RKO (cell line): ENCODE measurements at places on chromosomes 2 and 18.

GRCh38 chr2:64652231-64653108 lies 1.2 kb downstream of the SERTAD2 start:
- peak; percentile 61 for DNase-seq

DNA sequence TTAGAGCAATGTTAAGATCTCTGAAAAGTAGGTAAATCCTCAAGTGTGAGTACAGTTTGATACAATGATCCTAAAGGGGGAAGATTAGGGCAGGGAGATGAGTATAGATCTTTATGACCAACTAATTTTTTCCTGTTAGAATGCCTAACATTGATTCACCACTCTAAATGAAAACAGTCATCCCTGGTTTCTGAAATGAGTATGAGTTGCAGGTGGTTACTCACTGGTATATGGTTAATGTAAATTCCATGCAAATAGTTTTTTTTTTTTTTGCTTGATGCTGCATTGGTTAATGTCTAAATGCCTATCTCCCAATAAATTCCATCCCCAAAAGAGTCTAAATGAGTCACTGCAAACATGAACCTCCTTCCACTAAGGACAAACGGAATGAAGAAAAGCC lies 55.0 kb upstream of the SERPINB2 start:
- peak; percentile 28 for DNase-seq

DNA sequence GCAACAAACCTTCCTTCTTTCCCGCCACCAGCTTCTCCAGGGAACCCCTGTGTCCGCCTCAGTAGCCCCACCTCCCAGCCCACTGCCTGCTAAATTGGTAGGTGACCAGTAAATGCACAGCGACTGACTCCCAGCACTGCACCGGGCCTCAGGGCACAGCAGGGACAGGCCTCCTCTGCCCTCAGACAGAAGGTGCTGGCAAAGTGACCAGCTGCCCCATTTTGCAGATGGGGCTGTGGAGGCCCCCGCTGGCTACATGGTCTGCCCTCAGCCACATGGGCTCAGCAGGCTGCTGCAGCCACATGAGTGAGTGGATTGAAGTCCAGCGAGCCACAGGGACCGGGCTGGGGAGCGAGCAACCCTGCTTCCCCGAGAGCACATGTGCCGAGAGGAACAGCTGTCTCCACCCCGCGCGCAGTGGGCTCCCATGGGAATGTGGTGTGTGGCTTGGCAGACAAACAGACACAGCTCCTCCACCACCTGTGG lies 7.8 kb upstream of the NPPC start:
- no peak for DNase-seq

DNA sequence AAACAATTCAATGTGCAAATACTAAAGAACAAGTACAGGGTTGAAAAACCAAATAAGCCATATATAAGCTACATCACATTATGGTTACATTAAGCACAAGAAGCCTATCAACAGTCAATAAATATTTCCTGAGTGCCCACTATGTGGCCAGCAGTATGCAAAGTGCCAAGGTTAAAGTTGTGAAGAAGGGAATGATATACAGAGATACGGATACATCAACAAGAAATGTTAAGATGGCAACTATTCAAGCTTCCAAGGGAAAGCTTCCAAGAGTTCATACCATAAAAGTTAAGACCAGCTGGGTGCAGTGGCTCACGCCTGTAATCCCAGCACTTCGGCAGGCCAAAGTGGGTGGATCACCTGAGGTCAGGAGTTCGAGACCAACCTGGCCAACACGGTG lies 14.0 kb downstream of the DYM start:
- DNase-seq = no peak

DNA sequence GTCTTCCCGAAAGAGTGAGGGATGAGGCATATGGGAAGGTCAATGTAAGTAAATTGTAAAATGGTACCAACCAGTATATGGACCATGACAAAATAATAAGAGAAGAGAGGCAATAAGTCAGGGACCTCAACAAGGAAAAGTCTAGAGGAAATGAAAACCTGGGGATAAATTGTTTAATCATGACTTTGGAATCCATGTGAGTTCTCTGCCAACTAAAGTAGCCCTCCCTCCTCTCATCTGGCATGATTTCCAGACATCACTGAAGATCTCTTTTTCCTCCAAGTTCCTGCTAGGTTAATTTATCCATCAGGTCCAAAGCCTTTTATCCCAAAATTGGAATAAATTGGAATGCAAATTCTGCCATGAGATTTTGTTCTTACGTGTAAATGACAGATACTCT lies 417.9 kb downstream of the NRXN1 start:
- no peak for DNase-seq

DNA sequence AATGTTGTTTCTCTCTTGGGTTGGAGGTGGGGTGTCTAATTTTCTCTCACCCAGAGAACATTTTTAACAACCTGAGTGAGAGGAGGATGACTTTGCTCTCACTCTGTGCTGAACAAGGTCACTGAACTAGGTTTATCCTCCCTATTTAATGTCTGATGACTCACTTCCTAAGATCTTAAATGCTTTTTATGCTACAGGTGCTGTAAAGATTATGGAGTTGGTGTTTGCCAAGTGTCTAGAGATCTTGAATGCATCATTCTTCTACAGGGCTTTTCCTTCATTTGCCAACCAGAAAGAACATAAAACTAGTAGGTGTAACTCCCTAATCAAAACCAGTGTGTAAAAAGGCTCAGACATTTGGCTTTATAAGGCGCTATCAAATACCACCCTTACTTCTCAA lies 350.5 kb upstream of the ETAA1 start:
- no peak for DNase-seq

GRCh38 chr2:144304202-144304601 lies 215.7 kb downstream of the ZEB2 start:
- DNase-seq = no peak

- DNase-seq = no peak
These were observed 121.2 kb downstream of the OSBPL6 start for GRCh38 chr2:178315488-178315948.
